GM19239 (cell line): ENCODE measurements at places on chromosomes 5 and 9.
A peak's percentile ranks its signal among the peaks of the same experiment; 100 is the strongest.

- no peak for DNase-seq
These were observed 105.4 kb downstream of the SYK start for GRCh38 chr9:90907056-90907445.

- DNase-seq, result no peak
These were observed 47.1 kb downstream of the MAT2B start for GRCh38 chr5:163552536-163552935.

GRCh38 chr5:73215531-73215890, 42.5 kb downstream of the TMEM174 start:
- DNase-seq, result no peak

GRCh38 chr5:80255811-80256712, at the start of gene SERINC5:
SERINC5 (minus strand) TSS chr5:80256048; CDS start chr5:80255922, 126 bp downstream.
- DNase-seq, result peak; percentile 89

- DNase-seq, result no peak
These were observed 17.0 kb upstream of the SH3TC2 start for GRCh38 chr5:149079883-149080282.

DNA sequence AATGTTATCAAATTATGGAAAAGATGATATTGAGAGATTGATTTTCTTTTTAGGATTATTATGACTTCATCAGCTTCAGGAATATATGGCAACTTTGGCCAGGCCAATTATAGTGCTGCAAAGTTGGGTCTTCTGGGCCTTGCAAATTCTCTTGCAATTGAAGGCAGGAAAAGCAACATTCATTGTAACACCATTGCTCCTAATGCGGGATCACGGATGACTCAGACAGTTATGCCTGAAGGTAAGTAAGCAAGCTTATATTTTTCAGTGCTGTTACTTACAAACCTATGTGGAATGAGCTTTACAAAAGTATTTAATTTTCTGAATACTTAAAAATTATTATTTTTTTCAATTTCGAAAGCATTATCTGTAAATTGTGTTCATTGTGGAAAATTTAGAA, 26.5 kb downstream of the HSD17B4 start:
- DNase-seq, result no peak

- DNase-seq, result no peak
These were observed 385.2 kb downstream of the SPOCK1 start for GRCh38 chr5:137113939-137114338.

GRCh38 chr5:95281226-95281625, 3.7 kb downstream of the MCTP1 start:
- DNase-seq, result no peak

DNA sequence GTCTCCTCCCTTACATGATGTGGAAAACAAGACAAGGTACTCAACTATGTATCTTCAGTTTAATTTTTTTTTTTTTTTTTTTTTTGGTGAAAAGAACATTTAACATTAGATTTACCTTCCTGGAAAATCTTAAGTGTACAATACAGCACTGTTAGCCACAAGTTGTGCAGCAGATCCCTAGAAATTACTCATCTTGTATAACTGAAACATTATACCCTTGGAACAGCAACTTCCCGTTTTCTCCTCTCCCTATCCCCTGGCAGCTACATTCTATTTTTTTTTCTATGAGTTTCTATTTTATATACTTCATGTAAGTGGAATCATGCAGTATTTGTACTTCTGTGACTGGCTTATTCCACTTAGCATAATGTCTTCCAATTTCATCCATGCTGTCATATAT, 421.9 kb upstream of the FTMT start:
- no peak for DNase-seq

GRCh38 chr9:37036776-37037502, 2.9 kb upstream of the PAX5 start:
- no peak for DNase-seq

DNA sequence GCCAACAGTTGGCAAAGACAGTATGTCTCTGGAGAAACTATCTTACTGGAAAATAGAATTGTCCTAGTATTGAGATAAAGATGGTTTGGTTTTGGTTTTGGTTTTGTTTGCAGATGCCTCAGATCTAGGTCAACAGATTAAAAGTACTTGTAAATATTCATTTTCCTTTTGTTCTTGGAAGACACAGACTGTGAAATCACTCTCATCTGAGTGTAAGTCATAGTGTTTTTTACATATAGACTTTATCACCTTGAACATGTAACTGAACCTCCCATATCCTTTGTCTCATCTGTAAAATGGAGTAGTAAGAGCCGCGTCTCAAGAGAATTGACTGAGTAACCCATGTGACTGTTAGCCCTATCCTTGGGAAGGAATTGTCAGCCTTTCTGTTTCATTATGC, 34.3 kb downstream of the MAP3K1 start:
- DNase-seq, result no peak

GRCh38 chr9:109518621-109519335, 20.7 kb upstream of the PTPN3 start:
- no peak for DNase-seq

DNA sequence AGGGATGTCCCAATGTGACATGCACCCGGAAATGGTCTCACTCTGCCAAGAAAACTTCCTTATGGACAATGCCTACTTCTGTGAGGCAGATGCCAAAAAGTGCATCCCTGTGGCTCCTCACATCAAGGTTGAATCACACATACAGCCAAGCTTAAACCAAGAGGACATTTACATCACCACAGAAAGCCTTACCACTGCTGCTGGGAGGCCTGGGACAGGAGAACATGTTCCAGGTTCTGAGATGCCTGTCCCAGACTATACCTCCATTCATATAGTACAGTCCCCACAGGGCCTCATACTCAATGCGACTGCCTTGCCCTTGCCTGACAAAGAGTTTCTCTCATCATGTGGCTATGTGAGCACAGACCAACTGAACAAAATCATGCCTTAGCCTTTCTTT, 37.6 kb upstream of the CCDC152 start:
- no peak for DNase-seq

DNA sequence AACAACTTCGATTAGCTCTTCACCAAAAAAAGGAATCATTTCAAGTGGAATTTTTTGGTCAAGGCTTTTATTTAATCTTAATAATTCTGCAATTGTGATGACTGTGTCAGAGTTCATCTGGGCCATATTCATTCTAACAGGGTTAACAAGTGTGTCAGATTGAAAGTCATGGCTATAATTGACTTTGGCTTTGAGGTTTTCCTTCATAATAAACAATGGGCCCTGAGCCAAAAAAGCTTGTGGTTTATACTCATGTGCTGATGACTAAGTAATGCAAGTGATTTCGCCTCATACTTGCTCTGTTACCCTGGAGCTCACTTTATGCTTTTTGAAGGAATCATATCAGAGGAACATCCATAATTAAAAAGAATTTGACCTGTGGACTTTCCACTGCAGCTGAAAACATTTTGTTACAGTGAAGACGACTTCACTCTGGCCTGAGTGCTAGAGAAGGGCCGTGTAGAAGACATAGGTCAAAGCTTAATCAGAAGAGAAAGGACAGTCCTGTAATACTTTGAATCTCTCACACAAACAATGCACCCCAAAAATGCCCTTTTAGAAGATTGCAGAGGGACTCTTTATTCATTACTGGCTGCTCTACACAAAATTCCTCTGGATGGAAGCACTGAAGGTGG, 101.7 kb downstream of the GDNF start:
- peak; percentile 4 for DNase-seq
